ENCODE measurements at places on chromosomes 3 and 15.

DNA sequence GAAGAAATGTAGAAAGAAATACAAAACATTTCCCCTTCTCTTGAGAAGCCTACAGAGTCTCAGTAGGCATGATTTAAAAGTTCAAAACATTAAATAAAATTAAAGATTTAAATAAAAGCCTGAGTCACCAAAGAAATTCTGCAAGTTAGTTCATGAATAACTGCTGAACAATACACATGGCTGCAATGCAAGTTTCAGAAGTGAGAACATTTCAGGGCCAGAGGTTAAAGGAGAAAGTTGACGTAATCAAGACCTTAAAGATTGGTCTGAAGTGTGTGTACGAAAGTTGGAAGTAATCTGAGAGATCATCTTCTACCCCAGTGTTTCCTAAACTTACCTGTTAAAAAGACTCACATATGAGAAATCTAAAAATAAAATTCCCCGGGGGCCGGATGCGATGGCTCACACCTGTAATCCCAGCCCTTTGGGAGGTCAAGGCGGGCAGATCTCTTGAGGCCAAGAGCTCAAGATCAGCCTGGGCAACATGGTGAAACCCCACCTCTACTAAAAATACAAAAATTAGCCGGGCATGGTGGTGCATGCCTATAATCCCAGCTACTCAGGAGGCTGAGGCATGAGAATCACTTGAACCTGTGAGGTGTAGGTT is 108.7 kb upstream of the PHLDB2 start:
- no peak for DNase-seq

DNA sequence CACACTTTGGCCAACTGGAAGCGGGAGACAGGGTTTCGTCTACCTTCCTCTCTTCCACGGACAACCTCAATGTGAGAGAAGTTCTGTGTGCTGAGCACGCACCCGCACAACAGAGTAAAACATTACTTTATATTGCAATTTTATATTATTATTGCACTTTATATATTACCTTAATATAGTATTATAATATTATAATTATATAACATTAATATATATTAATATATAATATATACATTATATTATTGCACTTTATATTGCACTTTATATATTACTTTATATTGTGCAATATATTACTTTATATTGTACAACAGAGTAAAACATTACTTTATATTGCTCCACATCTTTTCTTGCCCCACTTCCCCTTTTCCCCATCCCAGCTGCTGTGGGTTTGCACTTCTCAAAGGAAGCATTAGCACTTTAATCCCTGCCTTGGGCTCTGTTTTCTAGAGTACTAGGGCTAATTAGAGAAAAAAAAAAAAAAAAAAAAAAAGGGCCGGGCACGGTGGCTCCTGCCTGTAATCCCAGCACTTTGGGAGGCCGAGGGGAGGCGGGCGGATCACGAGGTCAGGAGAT is 76.4 kb upstream of the SLC4A7 start:
- no peak for DNase-seq

GRCh38 chr15:64466408-64467141 is 6.2 kb downstream of the ZNF609 start:
- DNase-seq, result no peak

GRCh38 chr3:48631516-48632448 is 3.5 kb downstream of the SLC26A6 start:
- no peak for DNase-seq

DNA sequence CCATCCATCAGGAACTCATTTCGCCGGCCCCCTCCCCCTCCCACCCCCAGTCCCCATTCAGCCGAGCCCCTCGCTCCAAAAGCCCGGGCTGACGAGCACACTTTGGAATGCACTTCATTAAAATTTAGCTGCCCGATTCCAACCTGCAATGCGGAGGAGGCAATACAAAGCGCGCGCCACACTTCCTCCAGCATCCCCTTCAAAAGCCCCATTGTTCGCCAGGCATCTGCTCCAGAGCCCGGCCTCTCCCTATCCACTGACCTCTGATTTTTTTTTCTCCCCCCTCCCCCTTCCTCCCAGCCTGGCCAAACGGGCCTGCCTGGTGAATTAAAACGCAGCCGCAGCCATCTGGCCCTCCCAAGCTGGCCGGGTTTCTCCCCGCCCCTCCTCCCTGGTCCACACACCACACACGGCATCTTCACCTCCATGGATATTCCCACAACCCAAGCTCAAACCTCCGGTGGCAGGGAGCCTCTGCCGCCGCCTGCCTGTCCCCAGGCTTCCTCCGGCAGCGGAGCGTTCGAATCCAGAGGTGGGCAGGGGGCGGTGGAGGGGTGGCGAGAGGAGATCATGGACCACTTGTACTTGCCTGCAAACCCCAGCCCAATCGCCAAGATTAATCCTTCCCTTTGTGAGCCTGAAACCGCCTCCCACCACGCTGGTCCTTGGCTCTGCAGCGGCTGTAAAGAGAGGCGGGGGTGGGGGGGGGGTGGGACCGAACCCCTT is 441.3 kb downstream of the MAGI1 start:
- no peak for DNase-seq

DNA sequence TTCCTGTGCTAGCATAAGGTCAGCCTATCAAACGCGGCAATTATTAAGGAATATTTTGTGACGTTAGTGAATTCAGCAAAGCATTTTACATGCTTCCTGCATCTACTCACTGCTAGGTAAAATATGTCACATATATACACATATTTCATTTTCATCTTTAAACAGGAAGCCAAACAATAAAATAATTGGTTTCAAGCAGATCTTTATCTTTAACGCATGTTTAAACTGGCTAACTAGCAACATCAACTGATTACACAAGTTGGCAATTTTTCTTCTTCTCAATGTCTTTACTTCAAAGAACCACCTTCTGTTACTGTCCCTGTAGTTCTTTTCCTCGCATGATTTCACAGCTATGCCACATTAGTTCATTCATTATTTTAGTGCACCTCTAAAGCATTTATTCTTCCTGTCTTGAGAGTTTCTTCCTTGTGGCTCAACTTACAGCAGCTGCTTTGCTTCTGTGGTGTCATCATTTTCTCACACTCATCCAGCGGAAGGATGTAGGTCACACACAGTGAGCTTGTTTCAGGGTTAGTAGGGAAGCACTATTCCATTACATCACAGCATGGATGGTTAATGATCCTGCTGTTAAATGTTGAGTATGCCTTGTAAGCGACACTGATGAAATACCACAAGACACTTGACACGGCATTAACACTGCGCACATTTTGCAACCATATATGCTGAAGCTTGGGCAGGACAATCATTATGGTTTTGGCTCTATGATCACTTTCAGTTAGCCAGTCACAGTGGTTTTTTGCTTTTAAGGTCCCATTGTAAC is 2.3 kb upstream of the BCHE start:
- no peak for DNase-seq

GRCh38 chr3:13370055-13370454 is 50.1 kb downstream of the NUP210 start:
- no peak for DNase-seq

Data from NCI-H2029 treated with DMSO at 0.1 percent for 48 hours (cell line).